ENCODE measurements at places on chromosomes 11 and 22.

GRCh38 chr11:48074425-48075181, 94.2 kb downstream of the PTPRJ start:
- no peak for DNase-seq

DNA sequence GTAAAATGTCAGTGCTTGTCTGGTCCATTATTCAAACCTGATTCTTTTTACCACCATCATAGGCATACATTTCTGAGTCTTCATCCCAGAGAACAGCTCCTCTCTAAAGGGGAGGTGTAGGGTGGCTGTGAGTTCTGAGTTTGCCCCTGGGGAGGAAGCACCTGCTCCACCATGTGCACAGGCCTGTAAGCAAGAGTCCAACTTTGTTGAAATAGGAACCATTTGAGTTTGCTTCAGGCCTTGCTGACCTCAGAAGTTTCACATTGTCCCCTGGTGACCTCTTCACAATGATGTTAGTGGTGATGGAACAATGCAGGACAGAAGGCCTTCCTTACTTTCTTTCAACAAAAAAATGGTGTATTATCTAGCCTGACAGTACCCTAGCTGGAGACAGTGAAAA, 54.6 kb upstream of the TOP3B start:
- DNase-seq: no peak

DNA sequence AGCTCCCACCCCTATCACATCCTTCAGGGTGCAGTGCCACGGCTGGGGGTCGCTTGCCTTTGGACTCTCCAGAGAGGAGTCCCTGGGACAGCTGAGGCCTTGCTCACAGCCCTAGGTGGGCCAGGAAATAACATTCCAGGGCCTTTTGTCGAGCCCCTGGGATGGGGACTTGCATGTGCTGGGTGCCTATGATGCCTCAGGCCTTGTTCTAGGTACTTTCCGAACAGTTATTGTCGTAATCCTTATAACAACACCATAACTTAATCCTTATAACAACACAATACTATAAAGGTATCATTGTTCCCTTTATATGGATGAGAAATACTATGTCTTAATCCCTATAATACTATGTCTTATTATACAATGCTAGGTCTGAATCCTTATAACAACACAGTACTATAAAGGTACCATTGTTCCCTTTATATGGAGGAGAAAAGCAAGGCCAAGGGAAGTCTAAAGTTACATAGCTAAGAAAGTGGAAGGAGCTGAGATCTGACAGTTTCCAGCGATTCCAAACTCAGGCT, 236.5 kb downstream of the ST3GAL4 start:
- no peak for DNase-seq

DNA sequence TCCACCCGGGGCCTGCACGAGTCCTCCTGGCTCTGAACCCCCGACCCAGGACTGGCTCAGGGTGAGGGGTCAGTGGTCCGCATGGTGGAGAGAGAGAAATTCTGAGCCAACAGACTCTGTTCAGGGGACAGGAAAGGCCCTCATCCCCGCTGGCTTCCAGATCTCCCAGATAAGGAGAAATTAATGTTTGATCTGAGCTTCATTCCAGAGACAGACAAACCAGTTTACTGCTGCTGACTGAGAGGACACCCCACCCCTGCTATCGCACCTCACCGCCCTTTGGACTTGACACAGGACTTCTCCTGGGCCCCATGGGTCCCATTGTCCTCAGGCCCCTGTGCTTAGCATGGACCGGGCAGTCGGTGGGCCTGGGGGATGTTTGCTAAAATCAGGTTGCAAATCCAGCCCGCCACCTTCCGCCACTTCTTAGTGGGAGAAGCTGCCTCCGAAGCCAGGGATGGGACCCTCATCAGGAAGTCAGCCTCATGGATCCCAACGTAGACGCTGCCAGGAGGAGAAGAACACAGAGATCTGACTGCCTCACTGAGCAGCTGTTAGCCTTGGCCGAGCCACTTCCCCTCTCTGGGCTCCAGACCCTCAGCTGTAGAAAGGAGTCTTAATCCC, 11.2 kb upstream of the UPK3A start:
- DNase-seq: no peak

DNA sequence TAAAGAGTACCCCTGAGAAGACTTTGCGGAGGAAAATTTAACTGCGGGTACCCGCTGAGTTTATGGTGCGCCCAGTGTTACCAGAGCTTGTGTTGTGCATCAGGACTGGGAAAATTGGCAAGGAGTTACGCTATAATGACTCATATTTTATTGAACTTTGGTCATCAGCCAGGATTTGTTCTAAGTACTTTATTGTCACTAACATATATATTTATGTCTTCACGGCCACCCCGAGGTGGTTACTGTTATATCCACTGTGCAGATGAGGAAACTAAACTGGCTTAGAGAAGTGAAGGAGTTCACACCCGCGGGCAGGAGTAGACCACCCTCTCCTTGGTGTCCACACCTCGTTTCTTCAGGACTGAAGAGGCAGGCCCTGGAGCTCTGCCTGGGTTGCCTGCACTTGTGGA, 667 bp downstream of the ACCS start:
- DNase-seq: no peak

DNA sequence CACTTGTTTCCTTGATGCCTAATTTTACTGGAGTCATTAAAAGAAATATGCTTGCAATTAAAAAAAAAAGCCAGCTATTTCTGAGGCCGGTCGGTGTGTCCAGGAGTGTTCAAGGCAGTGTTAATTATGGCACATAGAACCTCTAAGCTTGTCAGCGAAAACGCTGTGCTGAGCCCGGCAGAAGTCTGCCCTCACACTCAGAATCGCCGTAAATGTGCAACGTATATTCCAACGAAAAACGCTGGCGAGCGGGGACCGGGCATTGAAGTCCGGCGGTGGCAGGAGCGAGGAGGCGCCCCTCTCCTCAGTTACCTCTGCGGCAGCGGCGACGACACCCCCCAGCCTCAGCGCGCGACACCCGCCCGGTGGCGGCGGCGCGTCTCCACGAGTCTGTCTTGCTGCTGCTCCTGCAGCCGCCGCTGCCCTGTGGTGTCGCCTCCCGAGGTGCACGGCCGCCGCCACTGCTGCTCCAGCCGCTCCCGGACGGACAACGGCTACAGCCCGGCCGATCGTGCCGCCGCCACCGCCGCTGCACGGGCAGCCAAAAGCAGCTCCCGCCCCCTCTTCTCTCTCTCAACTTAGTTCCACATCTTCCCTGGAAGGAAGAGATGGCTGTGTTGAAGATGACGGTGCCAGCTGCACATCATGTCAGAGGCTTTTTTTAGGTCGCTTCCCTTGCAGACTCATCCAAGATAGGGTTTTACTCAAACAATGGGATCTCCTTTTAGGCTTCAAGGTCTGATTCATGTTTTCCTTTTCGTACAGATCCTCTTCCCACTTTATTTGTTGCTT, 56.0 kb downstream of the JAM3 start:
- no peak for DNase-seq

DNA sequence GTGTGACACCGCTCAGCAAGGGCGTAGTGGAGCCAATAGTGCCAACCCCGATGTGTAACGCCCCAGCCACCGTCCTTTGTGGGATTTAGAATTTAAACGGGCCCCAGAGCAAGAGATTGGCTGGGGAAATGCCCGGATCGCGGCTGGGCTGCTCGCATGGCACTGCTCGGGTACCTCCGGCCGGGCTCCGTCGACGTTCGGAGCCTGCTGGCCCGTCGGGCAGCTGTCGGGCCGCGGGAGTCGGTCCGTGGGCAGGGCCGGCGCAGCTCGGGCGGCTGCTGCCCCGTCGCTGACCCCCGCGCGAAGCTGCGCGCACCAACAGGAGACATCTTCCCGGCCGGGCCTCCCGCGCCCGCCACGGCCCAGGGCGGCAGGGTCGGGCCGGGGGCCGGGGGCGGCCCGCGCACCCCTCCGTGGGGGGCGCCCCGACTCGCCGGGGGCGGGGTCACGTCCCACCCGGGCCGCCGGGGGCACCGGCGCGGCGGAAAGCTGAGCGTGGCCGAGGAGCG, 1.3 kb upstream of the KDM2A start:
- DNase-seq: peak; percentile 58

DNA sequence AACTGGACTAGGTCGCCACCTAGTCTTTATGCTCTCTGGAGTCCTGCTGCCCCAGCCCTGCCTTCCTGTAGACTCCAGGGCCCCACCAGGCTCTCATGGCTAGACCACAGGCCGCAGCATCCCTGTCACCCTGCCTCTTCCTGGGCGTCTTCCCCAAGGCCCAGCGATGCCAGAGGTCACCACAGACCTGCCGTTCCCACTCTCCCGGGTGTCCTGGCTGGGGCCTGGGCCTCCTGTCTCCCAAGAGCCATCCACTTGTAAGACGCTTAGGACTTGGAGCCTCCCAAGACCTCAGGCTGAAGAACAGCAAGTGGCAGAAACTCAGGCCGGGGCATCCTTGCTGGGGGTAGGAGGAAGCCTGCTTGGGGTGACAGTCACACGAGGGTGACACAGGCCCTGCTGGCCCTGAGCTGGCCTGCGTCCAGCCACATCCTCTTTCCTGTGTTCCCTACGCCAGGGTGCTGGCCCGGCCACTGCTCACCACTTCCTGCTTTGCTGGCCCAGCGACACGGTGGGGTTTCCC, 2.0 kb upstream of the TCIRG1 start:
- no peak for DNase-seq

DNA sequence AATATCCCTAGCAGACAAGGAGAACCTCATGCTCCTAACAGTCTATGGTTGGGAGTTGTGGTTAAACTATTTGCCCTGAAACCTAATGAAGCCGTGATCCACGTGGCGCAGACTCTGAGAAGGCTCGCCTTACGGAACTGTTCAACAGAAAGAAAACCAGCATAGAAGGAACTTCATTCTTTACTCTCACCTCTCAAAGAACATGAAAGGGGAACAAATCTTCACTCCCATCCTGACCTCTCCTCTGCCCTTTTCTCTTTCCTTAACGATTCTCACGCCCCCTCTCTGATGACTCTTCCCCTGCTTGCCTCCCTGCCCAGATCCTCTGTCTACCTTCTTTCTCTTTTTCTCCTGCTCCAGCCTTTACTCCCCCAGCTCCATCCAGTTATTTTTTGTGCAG, 54.2 kb downstream of the IRAG1 start:
- DNase-seq: peak; percentile 14

DNA sequence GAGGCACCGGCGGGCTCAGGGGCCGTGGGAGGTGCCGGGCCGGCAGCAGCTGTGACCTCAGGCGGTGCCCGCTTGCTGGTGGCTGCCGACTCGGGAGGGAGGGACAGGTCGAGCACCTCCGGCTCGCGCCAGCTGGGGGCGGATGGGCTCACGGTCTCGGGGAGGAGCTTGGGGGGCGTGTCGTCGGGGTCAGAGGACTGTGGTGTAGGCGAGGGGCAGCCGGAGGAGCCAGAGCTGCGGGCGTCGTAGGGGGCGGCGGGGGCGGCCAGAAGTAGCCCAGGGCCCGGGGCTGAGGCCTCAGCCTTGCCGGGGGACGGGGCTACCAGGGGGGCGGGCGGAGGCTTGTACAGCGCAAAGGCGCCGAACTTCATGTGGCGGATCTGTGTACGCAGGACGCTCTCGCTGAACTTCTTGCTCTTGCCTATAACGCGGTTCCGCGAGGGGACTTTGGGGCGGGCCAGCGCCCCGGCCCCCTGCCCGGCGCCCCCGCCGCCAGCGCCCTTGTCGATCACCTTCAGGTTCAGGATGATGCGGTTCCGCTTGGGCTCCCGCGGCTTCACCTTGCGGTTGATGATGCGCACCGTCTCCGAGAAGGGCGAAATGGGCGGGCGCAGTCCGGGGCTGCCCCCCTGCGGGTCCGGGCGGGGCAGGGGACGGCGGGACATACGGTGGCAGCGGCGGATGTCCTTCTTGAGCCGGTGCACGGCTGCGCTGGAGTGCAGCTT, 5.5 kb downstream of the CBX6 start:
- DNase-seq: no peak

DNA sequence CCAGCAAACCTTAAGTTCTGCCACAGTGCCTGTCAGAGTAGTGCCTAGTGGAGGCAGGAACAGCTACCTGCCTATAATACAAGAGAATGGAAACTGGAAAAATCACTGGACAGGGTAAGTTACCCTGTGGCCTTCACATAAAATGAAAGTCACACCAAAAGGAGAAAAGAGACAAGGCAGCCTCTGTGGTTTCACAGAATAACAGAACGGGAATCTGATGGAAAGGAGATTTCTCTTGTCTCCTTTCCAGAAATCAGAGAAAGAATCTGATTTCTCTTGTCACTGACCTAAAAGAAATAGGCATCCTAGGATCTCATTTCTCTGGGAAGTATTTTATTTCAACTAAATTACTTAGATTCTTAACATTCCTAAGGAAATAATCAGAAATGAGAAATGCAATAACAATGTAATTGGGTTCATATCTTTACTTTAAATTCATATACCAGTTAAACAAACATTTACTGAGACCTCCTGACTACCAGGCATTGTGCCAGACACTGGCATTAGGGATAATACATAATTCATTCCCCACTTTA, 41.6 kb downstream of the PRCP start:
- DNase-seq: no peak

DNA sequence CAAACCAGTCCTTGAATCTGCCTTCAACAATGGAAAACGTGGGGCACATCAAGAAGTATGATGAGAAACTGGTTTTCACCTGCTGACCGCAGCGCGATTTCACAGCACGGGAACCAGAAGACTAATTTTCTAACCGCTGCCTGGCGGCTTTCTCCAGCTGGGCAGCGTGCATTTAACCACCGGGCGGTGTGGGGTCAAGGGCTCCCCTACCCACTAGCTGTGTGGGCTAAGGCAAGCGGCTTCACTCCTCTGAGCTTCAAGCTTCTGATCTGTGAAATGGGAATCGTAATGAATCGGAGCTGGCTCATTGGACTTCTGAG, 4.2 kb downstream of the SHANK2 start:
- no peak for DNase-seq

- no peak for DNase-seq
Measured at GRCh38 chr22:50246242-50247175, 1.7 kb upstream of the TUBGCP6 start.

- no peak for DNase-seq
Measured at GRCh38 chr22:40829131-40829530, 10.0 kb upstream of the SLC25A17 start.

- DNase-seq: no peak
Measured at GRCh38 chr11:128338811-128339210, 248.5 kb downstream of the ETS1 start.

GRCh38 chr22:20604776-20605221, 97.4 kb downstream of the MED15 start:
- no peak for DNase-seq

- no peak for DNase-seq
Measured at GRCh38 chr22:41834005-41834944, 1.4 kb downstream of the SREBF2 start.

GRCh38 chr11:13358596-13359270, 81.1 kb downstream of the BMAL1 start:
- no peak for DNase-seq

DNA sequence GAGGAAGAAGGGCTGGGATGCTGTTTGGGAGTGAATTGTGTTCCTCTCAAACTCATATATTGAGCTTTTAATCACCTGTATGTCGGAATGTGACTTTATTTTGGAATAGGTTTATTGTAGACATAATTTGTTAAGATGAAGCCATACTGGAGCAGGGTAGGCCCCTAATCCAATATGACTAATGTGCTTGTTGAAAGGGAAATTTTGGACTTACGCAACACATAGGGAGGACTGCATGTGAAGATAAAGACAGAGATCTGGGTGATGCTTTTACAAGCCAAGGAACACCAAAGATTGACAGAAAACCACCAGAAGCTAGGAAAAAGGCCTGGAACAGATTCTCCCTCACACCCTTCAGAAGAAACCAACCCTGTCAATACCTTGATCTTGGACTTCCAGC, 43.2 kb upstream of the OVCH2 start:
- no peak for DNase-seq
